Ascending aorta (tissue), 2 donors: ENCODE measurements at places on chromosomes 16 and 17.

DNA sequence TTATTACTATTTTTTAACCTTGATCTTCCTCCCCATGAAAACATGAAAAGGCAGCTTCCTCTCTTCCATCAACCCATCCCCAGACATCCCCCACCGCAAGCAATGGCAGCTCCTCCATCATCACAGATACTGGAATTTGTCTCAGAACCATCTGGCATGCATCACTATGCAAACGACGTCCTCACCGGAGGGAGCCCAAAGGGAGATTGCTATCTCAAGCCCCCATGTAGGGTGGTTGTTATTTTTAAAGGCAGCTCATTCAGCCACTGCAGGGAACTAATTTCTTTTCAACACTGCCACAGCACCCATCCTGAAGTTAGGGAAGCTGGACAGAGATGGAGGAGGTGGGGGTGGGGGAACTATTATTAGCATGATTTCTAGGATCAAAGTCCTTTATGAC, 222.5 kb downstream of the FOXL1 start:
- DNase-seq: no peak

DNA sequence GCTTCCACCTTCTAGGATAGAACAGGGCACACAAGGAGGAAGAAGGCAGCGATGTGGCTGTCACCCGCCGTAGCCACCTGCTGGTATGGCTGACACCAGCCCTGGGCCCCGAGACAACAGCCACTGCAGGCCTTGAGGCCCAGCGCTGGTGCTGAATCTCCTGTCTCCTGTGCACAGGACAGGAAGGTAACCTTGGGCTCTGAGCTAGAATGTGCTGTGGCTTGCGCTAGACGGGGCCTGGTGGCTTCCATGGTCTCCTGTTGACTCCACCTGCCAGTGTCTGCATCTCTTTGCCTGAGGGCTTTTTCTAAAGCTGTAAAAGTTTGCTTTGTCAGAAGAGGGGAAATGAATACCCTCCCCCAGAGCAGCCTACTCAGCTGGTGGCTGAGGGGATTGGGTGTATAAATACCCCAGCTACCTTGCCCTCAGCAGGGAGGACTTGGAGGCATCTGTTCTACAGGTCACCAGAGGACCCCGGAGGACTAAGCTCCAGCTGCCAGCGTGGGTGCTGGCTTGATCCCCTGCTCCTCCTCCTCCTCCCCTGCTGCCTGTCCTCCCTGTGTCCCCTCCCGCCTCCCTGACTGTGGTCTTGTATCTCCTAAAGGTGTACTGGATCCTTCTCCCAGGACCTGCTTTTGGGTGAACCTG, 76.1 kb upstream of the SDK2 start:
- no peak for DNase-seq

GRCh38 chr16:4679850-4680636, 13.3 kb upstream of the NUDT16L1 start:
- no peak for DNase-seq

- no peak for DNase-seq
Measured at GRCh38 chr16:14658063-14658462, 25.3 kb downstream of the BFAR start.

- DNase-seq: no peak
Measured at GRCh38 chr16:20122011-20122410, 48.3 kb upstream of the GPR139 start.

DNA sequence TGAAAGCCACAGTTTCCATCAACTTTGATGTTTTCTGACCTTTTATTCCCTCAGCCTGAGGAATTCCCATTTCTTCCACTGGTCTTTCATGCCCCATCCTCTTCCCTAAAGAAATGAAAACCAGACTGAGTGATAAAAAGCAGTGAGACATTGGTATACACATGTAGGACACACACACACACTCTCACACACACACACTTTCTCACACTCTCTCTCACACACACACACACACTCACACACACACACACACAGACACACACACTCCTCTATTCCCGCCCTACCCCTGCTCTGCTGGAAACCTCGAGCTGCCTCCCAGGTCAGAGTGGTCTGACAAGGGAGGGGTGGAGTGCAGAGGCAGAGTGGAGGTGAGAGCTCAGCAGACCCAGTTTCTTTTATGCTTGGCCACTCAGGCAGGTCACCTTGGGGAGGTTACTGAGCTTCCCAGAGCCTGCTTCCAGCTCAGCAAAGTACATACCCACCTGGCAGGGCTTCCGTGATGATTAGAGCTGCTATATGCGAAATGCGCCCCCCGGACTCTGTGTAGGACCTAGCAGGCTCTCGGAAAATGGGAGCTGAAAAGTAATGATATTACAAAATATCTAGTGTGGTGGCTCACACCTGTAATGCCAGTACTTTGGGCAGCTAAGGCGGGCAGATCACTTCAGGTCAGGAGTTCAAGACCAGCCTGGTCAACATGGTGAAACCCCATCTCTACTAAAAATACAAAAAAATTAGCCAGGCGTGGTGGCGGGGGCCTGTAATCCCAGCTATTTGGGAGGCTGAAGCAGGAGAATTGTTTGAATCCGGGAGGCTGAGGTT, 30.7 kb downstream of the CCR7 start:
- no peak for DNase-seq

DNA sequence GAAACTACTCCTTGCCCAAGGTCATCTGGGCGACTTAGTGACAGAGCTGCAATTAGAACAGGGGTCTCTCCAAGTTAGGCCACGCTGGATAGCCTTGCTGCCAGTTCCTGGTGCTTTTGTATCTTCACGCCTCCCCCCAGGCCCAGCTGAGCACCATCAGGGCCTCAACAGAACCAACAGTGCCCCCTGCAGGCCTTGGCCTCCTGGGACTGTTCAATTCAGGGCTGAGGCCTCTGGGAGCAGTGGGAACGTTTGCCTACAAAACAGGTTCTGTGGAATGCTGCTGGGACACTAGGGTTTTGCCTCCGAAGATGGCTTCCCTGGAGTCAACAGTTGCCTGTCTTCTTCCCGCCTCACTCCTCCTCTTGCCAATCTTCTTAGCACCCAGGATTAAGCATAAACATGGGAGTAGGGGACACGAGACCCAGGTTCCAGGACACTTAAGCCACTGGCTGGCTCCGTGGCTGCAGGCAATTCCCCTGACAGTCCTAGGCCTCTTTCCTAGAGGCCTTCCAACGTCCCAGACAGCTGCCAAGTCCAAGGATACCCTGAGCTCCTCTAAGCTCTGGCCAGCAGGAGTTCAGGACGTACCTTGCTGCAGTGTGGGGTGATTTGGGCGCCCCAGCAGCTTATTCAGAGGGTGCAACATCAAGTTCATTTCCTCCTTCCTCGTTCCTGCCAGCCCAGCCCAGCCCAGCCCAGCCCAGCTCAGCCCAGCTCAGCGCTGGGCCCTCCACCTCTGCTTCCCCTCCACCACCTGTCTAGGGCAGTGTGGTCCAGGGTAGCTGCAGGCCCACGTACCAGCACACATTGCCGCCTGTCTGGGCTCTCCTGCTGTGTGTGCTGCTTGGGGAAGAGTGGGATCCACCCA, 246.6 kb upstream of the RPL38 start:
- DNase-seq: no peak

GRCh38 chr16:67470359-67470758, 10.6 kb downstream of the ATP6V0D1 start:
- DNase-seq: peak; percentile 80

DNA sequence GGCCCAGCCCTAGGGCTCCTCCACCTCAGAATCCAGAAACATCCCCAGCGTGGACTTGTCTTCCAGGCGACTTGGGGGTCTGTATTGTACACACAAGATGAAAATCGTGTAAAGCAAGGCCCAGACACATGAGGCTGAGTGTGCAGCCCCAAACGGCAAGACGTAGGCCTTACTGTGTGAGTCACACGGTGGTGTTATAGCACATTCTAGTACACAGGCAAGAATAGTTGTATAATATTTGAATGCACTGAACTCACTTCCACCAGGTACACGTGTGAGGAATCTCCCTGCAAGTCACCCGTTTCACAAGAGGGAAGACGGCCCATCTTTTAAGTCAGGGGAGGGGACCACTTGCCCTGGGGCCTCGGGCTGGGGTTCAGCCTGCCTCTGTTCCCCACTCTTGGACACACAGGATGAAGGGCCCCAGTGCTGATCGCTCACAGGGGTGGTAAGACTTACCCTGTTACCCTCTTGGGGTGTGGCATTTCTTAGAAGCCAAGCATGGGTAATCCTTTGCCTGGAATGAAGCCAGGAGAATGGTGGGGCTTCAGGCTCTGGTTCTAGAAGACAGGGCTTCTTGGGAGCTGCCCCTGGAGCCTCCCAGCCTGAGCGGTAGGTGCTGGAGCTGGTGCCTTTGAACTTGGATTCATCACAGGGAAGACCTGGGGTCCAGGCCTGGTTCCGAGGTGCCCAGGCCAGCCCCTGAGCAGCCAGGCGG, 71.3 kb downstream of the SREBF1 start:
- DNase-seq: no peak
